Activated CD4-positive, alpha-beta T cell treated with anti-CD3 and anti-CD28 coated beads, Interleukin-2, amount 10 ng/mL, durations not matched to agents 24 days and 14 days (primary cell): ENCODE measurements at places on chromosomes 12 and 14.

- H3K4me3 ChIP-seq: peak within 1 kb of the TSS; percentile 87
- peak; percentile 82 for DNase-seq
- peaks cover 78% of the 10 kb centered on the region for H3K27me3 ChIP-seq
Measured at GRCh38 chr12:459430-460258, at the start of gene B4GALNT3. TSS of gene B4GALNT3 (plus strand) at chr12:459939. CDS start at chr12:460377, 438 bp downstream.

- peaks cover 5% of the 10 kb centered on the region for H3K36me3 ChIP-seq
- H3K27ac ChIP-seq: peak overlapping the region; percentile 31
- DNase-seq: peak; percentile 89
- H3K4me1 ChIP-seq: peaks cover 8% of the 10 kb centered on the region
- peaks cover 54% of the 10 kb centered on the region for H3K27me3 ChIP-seq
Measured at GRCh38 chr12:57127101-57127725, 1.1 kb upstream of the LRP1 start.

DNA sequence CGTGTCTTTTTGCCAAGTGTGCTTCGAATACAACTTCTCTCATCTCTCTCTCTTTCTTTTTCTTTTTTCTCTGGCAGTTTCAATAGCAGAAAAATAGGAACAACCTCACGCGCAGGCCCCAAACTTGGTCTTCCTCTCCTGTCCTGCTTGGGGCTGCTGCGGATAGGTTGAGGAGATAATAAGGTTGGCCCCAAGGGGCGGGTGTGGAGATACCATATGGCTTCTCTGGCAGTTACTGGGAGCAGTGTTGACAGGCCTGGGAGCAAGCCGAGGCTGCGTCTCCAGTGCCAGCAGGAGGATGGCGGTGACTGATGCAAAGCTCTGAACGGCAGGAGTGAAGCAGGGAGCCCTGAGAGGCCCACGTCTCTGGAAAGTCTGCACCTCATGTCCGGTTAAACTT, 89.5 kb upstream of the MANSC4 start:
- no peaks in the 10 kb centered on the region for H3K36me3 ChIP-seq
- DNase-seq: no peak
- H3K4me3 ChIP-seq: no peak overlapping the region
- H3K27me3 ChIP-seq: no peaks in the 10 kb centered on the region
- peaks cover 5% of the 10 kb centered on the region for H3K4me1 ChIP-seq
- H3K27ac ChIP-seq: no peak overlapping the region

DNA sequence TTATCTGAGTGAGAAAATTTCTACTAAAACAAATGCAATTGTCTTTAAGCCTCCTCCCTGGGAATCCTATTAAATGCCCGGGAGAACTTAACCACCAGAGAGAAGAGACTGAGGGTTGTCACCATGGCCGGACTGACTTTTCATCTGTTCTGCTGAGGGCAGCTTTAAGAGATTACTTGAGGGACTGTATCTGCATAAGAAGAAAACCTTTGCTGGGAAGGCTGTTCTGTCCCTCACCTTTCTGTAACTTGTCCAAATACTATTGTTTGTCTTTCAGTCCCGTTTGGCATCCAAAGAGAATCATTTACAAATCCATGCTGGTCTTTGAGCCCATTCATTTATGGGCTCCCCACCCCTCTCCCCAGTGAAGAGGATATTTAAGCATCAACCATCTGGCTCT, 306.3 kb upstream of the FLRT2 start:
- no peak for DNase-seq
- H3K27ac ChIP-seq: no peak overlapping the region
- no peaks in the 10 kb centered on the region for H3K4me1 ChIP-seq
- no peak overlapping the region for H3K4me3 ChIP-seq

- H3K4me3 ChIP-seq: peak overlapping the region; percentile 43
- no peaks in the 10 kb centered on the region for H3K27me3 ChIP-seq
- DNase-seq: peak; percentile 72
- peak overlapping the region; percentile 77 for H3K27ac ChIP-seq
- H3K4me1 ChIP-seq: peaks cover 47% of the 10 kb centered on the region
Measured at GRCh38 chr12:96425321-96425720, 25.1 kb upstream of the CDK17 start.
